Stimulated activated CD4-positive, alpha-beta T cell treated with anti-CD3 and anti-CD28 coated beads, Interleukin-1b, Interleukin-23, amount 100 ng/mL, for 48 hours (primary cell): ENCODE measurements at places on chromosomes 6 and 20.
A peak's percentile ranks its signal among the peaks of the same experiment; 100 is the strongest.

GRCh38 chr6:135996668-135997067 lies 145.2 kb downstream of the PDE7B start:
- DNase-seq: no peak

DNA sequence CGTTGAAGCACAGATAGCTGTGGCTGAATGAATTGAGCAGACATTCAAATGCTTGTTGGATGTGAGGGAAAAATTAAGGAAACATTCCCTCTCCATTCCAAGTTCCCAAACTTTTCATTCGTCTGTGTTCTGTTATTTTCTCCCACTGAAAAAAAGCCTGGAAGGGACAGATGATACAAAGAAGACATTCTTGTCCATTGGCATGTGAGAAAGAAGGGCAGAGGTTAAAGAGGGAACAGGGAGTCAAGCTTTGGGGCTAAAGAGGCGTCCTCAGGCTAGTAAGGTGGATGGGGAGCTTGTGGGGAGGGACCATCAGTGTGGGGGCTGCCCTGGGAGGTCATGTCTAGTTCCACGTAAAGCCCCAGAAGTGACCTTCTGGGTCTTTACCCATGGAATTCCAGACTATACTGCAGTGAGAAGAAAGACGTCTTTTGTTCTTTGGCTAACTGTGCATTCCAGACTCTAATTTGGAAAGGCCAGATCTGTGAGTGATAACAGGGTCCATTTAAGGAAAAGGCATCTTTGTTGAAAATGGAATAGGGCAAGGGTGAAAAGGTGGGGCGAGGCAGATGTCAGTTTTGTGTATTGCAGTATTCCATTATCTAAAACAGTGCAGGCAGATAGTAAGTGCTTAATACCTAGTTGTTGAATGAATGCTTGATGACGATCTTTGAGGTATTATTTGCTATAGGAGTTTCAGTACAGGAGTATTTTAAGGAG lies 117.5 kb downstream of the SOX4 start:
- DNase-seq: no peak

- DNase-seq: no peak
Measured at GRCh38 chr6:133301835-133302234, 60.7 kb downstream of the EYA4 start.

DNA sequence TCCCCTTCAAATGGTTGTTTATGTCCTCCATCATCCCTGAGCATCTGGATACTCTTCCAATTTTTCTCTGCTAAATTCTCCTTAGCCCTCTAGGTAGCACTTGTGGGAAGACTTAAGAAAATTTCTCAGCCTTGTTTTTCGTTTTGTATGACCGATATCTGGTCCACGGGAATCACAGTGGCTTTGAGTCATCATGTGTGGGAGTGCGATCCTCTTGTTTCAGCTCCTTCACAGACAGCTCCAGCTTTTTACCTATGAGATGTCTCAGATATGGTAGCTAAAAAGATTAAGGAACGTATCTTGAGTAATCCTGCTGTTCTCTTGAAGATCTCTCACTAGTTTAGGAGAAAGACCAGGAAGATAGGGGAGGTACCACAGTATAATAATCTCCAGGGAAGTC lies 196.1 kb downstream of the GRM1 start:
- no peak for DNase-seq

GRCh38 chr6:28383235-28384142 lies 16.1 kb downstream of the ZSCAN12 start:
- peak; percentile 49 for DNase-seq

DNA sequence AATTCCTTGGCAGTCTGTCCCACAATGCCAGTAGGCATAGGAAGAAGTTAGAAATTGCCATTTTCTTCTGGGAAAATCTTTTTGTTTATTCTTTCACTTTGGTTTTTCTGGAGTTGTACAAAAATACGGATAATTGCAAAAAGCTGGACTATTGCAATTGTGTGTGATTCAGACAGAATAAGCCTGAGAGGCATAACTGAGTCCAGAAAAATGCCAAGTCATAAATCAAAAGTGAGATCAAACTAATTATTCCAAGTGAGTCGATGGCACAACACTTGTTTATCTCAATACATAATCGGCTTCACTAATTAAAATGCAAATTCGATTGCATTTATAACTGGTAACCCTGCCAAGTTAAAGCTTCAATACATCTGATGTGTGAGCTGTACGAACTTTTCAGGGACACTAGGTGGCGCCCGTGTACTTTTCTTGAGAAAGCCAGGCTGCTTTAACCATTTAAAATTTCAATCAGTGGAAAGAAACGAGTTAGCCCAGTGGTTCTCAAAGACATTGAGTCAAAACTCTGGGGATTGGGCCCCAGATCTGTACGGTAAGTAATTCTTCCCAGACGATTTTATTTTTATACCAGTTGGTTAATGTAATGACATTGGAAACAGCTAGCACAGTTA lies 102.6 kb downstream of the LAMP5 start:
- peak; percentile 35 for DNase-seq
